ENCODE measurements at places on chromosomes 12 and 14. TPM values are rescaled to one million over a fixed set of nuclear protein-coding genes. Genes with fewer than 3 reads are reported as not detected.

The TPH2 gene
- 0.14 TPM for total RNA-seq

The PSME2 gene
- total RNA-seq = 43.5 TPM

The HAL gene
- not detected for total RNA-seq

The CMA1 gene
- total RNA-seq = 3.3 TPM

The PPHLN1 gene
- total RNA-seq = 52.3 TPM

The IL31 gene
- total RNA-seq = not detected

The HRK gene
- total RNA-seq = not detected

The SRP54 gene
- total RNA-seq = 29.9 TPM

The AMN1 gene
- total RNA-seq = 11.8 TPM

The EPYC gene
- not detected for total RNA-seq

The LUM gene
- 175 TPM for total RNA-seq

The STON2 gene
- 12.2 TPM for total RNA-seq

The TCL1B gene
- not detected for total RNA-seq

The GALNT8 gene
- 3.6 TPM for total RNA-seq

The RHOF gene
- total RNA-seq = 15.0 TPM

The KIF26A gene
- total RNA-seq = 1.3 TPM

The SMCO2 gene
- total RNA-seq = not detected

The HOXC12 gene
- total RNA-seq = not detected

The HSP90AA1 gene
- 401 TPM for total RNA-seq

The RASAL1 gene
- total RNA-seq = under 0.01 TPM

The OR4K14 gene
- not detected for total RNA-seq

The KRT5 gene
- not detected for total RNA-seq

The DAO gene
- total RNA-seq = not detected

The CD163 gene
- total RNA-seq = 254 TPM

The TRIP11 gene
- 35.5 TPM for total RNA-seq

The RPS6KA5 gene
- 18.2 TPM for total RNA-seq

The CCDC197 gene
- total RNA-seq = not detected

Data from sigmoid colon (tissue), 7 donors.